Posterior cingulate gyrus (tissue), 11 donors: ENCODE measurements at places on chromosomes 3 and 15.

DNA sequence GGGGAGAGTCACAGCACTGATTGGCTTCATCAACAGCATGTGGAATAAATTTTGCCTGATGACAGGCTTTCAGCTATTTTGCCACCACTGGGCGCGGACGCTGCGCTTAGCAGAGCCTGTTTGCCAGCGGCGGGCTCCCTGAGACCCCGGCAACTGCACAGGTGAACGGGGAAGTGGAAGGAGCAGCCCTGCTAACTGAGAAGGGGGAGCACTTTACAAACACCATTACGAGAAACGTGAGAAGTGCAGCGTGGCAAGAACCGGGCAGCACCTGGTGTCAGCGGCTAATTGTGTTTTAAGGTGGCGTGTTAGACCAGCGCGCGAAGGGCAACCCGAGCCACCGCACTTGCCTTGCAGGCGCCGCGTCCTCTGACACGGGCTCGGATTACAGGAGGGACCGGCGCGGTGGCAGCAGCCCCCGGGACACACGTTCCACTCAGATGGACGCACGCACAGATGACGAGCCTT is 307.8 kb upstream of the ARRDC4 start:
- peak; percentile 80 for DNase-seq

DNA sequence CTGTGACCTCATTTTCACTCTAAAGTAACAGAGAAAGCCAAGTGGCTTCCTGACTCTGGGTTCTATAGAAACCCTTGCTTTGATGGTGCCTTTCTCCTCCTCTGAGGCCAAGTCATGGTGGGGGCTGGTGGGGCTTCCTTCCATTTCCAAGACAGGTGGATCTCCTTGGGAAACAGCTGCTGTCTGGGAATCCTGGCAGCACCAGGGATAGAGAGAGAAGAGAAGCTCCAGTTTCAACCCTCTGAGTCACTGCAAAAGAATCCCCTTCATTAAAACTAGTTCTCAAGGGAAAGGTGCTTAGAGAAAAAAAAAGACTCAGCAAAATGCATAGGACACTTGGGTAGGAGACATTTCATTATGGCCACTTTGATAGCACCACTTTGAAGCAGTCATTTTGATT is 614.4 kb downstream of the FHIT start:
- DNase-seq: no peak

DNA sequence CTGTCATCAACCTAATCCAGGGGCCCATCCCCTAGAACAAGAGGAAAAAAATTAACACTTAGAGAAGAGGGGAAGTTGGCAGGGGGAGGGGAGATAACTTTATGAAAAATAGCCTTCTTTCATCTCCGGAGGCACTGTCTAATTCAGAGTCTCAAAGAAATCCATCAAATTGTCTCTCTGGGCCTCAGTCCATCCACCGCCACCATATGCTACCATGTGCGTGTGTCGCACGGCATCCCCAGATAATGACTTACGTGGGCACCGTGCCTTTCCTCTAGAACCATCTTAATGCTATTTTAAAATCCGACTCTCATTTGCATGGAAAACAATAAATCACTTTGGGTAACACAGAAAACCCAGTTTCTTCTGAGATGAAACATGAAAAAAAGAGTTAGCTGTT is 619.7 kb downstream of the FHIT start:
- DNase-seq: no peak

- no peak for DNase-seq
Measured at GRCh38 chr3:99776516-99777209, 41.0 kb upstream of the CMSS1 start.

- DNase-seq: no peak
Measured at GRCh38 chr15:68299436-68299835, 21.9 kb downstream of the FEM1B start.

GRCh38 chr3:130515755-130516154 is 1.2 kb upstream of the COL6A6 start:
- DNase-seq: no peak

DNA sequence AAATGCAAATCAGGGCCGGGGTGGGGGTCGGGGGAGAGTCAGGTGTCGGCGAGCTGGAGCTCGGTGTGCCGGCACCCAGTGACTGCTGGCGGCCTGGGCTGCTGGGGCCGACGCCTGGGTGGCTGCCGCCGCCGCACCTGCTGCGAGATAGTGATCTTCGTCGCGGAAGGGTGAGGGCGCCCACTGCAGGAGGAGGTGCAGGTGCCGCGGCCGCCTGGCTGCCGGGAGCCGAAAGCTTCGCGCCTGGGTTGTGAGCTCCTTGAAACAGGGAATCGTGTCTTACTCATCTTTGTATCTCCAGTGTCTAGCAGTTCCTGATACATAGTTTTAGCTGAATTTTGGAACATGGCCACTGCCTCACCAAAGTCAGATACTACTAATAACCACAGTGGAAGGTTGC is 64.0 kb upstream of the CPOX start:
- DNase-seq: peak; percentile 14

DNA sequence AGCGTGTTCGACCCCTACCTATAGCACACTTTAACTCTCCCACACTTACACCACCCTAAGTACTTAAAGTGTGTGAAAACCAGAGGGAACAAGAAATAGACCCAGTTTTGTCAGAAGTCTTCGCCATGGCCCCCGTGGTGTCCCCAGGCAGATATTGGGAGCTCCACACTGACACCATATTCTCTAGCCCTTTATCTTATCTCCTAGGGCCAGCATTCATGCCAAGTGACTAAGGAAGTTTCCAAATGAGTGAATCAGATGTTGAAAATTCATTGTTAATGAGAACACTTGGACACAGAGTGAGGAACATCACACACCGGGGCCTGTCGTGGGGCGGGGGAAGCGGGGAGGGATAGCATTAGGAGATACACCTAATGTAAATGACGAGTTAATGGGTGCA is 31.8 kb downstream of the P3H2 start:
- no peak for DNase-seq

- no peak for DNase-seq
Measured at GRCh38 chr15:32909431-32909830, 191.6 kb downstream of the GREM1 start.

DNA sequence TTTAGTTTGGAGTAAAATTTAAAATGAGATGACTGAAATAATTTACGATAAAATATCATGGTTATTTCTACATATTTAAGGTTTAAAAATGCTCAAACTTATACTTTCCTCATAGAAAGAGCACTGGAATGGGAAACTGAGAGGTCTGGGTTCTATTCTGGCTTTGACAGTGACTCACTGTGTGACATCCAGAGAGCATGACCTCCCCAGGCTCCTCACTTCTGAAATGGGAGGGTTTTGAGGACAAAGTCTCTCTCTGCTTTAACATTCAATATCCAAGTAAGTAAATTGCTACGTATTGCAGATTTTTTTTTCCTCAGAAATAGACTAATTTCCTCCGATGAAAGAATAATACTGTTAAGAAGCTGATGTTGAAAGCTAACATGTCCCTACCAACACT is 234.7 kb downstream of the TIGIT start:
- no peak for DNase-seq

DNA sequence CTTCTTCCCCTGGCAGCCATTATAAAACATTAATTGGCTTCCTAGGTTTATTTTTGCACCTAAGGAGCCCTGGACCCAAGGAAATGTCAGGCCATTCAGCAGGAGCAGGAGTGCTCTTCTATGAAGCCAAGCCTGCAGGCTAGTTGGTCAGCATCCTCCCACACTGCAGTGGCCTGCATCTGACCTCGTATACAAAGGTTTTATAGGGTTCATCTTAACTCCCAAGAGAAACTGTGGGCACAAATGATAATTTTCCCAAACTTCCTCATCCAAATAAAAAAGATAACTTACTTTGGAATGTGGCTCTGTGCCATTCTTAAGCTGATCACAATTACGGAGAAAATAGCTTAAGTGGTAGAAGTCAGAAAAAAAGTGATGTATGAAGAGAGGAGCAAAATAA is 19.4 kb downstream of the PLSCR1 start:
- no peak for DNase-seq

DNA sequence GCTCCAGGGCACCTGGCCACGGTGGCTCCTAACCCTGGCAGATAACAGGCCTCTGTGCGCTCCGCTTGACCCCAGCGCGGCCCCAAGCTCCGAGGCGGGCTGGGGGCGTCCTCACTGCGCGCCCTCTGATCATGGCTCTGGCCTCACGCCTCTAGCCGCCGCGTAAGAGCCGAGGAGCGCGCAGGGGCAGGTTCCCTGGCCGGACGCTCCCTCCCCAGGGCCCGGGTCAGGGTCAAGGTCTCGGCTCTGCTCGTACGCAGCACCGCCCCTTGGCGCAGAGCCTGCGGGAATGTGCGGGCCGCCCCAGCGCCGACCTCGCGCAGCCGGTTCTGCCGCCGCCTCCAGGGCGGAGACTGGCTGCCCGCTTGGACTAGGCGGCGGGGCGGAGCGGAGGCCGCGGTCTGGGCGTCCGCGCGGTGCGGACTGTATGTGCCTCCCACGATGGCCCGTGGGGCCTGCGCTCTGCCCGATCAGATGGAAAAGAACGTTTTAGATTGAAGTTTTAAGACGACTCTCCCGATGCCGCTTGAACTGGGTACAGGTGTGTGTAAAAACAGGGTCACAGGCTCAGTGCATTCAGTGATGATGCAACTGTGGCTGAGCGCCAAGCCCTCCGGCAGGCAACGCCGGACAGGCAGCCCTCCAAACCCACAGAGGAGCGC is 40.8 kb downstream of the CHST14 start:
- DNase-seq: peak; percentile 18

- DNase-seq: no peak
Measured at GRCh38 chr3:172919297-172919683, 168.8 kb downstream of the ECT2 start.

DNA sequence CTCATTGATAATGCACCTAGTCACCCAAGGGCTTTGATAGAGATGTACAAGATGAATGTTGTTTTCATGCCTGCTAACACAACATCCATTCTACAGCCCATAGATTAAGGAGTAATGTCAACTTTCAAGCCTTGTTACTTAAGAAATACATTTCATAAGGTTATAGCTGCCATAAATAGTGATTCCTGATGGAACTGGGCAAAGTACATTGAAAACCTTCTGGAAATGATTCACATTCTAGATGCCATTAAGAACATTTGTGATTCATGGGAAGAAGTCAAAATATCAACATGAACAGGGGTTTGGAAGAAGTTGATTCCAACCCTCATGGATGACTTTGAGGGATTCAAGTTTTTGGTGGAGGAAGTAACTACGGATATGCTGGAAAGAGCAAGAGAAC is 135.2 kb downstream of the TLE3 start:
- no peak for DNase-seq
